ENCODE measurements at places on chromosomes 13 and 19.
A peak's percentile ranks its signal among the peaks of the same experiment; 100 is the strongest.

DNA sequence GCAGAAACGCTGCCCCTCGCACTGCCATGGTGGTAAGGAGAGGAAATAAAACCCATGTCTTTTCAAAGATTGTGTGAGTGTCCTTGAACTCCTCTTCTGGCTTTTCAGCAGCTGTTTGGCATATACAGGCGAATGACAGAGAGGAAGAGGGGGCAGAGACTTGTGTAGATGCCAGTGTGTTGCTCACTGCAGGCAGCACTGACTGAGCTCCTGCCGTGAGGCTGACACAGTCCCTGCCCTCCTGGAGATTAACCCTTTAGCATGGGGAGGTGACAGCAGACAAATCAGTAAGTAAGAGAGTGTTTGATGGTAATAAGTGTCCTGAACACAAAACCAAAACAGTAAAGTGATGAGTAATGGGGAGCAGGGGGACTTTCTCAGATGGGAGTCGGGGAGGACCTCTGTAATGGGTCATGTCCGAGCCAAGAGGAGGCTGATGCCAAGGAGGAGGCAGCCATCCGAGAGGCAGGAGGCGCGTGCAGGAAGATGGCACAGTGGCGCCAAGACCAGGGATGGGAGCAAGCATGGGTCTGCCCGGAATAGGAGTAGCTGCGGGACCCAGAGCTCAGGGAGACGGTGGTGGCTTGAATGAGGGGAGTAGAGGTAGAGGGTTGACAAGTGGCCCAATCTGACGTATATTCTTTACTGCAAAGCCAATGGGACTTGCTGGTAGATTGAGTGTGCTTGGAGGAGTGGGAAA, 182.2 kb downstream of the FOXO1 start:
- DNase-seq, result no peak

GRCh38 chr19:2631213-2631821, 71.2 kb downstream of the GNG7 start:
- DNase-seq, result no peak

DNA sequence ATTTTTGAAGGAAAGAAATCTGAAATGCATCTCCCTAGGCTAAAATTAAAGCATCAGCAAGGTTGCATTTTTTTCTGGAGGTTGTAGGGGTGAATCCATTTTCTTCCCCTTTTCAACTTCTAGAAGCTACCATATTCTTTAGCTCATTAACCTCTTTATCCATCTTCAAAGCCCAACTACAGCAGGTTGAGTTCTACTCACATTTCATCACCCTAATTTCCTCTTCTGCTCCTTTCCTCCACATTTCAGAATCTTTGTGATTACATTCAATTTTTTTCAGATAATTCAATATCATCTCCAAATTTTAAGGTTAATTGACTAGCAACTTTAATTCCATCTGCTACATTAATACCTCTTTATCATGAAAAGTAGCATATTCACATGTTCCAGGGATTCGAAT, 2655.7 kb upstream of the PCDH20 start:
- DNase-seq, result no peak

GRCh38 chr19:18291590-18292461, 10.4 kb upstream of the JUND start:
- DNase-seq, result peak; percentile 86

DNA sequence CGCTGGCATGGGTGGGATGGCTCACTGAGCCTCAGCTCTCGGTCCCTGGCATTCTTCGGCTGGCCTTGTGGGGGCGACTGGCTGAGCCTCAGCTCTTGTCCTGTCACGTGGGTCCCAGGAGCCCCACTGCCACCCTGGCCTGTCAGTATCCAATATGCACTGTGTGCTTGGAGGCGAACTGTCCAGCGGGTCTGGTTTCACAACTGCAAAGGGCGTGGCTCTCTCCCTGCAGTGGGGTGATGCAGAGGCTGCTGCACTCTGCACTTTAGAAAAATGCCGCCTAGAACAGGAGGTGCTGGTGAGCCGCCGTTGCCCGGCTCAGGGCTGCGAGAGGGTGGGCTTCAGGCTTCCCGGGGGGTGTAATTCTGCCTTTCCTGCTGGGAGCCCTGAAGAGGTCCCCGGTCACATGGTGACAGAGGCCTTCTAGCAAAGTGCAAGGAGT, 17.0 kb upstream of the TMEM255B start:
- DNase-seq, result no peak

Measured in mucosa of gallbladder (tissue), 1 donor.